ENCODE measurements at places on chromosomes 12 and 14. TPM values are rescaled to one million over a fixed set of nuclear protein-coding genes. Genes with fewer than 3 reads are reported as not detected.

CLEC7A gene
- 0.67 TPM for total RNA-seq

COQ10A gene
- 76.3 TPM for total RNA-seq

DNA sequence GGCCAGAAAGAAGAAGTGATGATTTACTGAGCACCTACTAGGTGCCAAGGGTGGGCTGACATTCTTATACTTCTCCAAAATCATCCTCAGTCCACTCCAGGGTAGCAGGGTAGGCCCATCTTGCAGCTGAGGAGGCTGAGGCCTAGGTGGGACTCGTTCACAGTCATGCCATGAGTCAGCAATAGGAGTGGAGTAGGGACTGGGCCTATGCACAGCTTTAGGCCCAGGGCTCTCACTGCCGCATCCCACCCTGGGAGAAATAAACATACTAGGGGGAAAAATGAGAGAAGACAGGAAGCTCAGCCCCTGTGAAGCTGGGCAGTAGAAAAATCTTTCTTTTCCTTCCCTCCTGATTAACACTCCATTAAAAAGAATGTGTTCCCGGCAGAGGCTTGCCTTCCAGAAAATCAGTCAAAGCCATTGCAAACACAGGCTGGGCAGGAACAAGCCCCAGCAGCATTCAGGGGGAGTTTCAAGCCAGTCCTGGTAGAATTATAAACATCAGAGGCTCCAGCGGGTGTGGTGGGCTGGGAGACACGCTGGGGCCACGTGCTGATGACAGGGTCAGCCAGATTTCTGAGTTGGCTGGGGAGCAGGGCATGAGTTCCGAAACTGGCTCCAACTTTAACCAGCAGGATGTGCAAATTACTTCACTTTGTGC, 1.8 kb downstream of the HSPB8 start:
- no peak for DNase-seq

- DNase-seq, result no peak
These were observed 6.4 kb upstream of the CD27 start for GRCh38 chr12:6438345-6438744.

DNA sequence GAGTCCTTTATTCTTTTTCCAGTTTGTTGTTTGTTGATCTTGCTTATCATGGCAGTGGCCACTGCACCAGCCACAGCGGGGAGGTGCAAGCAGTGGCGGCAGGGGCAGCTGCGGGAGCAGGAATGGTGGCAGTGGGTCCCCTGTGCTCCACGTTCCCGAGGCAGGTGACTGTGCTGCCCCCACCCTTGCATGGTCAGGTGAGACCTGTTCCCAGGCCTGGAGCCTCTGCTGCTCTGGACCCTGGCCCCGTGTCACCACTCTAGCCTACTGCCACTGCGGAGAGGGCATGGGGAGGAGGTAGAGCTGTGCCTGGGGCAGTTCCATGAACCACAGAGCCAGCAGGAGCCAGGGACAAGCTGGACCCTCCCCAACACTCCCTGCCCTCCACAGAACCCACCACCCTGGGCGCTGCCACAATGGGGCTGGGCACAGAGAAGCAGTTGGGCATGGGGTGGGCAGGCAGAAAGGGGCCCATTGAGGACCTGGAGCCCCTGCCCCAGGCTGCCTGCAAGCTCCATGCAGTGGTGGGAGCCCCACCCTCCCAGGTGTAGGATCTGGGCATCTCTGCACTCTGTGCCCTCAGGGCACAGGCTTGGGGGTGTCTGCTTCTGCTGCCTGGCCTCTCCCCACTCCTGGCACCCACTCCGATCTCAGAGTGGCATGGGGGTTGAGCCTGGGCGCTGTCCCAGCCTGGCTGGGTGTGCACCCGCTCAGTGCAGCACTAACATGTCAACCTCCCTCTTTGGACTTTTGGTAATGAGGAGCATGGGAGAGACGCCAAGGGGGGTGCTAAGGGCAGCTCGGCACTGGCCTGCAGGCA, 23.1 kb upstream of the WDR20 start:
- no peak for DNase-seq

- no peak for DNase-seq
These were observed 111.1 kb downstream of the SINHCAF start for GRCh38 chr12:31214626-31215517.

ACTN1 gene
- total RNA-seq, result 0.74 TPM

DNA sequence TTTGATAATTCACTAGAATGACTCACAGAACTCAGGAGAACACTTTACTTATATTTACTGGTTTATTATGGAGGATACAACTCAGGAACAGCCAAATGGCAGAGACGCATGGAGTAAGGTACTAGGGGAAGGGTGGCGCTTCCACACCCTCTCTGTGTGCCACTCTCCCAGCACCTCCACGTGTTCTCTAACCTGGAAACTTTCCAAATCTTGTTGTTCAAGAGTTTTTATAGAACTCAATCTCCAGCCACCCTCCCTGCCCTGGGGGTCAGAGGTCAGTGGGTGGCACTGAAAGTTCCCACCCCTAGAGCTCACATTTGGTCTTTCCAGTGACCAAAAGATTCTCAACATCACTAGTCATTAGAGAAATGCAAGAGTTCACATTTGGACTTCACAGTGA, 13.2 kb downstream of the TRIM9 start:
- DNase-seq, result no peak

DNA sequence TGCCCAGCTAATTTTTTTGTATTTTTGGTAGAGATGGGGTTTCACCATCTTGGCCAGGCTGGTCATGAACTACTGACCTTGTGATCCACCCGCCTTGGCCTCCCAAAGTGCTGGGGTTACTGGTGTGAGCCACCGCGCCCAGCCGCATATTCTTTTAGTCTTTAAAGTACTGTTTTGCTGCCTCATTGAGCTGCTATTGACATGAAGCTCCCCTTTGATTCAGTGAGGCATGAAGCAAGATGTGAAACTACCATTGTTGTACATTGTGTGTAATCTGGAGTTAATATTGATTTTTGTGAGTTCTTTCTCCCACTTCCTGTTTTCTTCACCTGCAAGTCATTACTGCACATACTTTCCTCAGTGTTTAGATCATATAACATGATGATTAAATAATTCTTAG, 80.8 kb downstream of the MNAT1 start:
- peak; percentile 55 for DNase-seq

DNA sequence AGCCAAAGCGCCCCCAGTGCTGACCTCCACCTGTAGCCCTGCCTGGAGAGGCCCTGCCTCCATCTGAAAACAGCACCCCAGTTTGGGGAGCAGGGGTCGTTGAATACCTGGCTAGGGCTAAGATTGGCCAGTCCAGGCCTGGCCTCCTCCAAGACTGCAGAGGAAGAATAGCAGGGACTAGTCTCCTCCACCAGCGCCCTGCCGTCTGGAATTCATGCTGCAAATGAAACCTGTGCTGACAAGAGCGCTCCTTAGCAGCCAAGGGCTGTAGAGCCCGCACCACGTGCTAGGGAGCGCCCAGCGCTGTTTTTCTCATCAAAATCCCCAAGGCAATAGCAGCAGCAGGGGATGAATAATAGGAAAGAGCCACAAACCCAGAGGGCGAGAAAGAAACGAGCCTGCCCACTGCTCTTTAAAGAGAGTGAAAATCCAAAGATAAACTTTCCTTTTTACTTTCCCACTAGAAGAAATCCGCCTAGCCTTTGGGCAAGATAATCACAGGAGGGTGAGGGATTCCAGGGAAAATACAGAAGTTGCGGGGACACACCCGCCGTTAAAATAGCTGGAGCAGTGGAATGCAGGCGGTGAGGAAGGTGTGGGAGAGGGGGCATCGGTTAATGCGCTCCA, 3.3 kb downstream of the COL2A1 start:
- DNase-seq, result no peak

DNA sequence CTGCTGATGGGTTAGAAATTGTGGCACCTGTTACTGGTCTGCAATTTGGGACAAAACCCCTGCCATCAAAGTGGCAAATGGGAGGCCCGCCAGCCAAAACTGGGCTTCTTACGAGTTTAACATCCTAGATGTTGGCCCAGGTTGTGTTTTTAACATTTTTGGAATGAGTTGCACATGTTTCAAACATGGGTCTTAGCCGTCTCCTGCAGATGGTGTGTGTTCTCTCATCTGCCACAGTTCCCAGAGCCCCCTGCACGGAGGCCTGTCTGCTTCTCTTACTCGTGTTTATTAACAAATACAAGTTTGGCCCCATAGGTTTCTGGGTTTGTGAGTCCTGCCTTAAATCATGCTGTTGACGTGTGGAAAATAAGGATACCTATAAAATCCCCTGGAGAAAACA, 46.5 kb downstream of the CACNA2D4 start:
- no peak for DNase-seq

DNA sequence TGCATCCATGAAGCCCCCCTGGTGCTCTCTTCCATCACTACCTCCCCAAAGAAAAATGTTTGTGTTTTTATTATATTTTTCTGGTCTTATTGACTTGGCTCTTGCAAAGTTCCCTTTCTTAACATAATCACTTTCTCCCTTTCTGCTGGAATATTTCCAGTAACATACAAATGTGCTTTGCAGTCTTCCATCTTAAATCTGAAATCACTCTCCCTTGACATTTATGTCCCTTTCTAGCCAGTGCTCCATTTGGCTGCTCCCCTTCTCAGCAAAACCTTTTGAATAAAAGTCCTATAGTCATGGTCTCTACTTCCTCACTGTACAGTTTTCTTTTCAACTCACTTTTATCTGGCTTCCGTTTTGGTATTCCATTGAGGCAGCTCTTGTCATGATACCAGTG, 118.8 kb downstream of the SNAPC1 start:
- DNase-seq, result no peak

DNA sequence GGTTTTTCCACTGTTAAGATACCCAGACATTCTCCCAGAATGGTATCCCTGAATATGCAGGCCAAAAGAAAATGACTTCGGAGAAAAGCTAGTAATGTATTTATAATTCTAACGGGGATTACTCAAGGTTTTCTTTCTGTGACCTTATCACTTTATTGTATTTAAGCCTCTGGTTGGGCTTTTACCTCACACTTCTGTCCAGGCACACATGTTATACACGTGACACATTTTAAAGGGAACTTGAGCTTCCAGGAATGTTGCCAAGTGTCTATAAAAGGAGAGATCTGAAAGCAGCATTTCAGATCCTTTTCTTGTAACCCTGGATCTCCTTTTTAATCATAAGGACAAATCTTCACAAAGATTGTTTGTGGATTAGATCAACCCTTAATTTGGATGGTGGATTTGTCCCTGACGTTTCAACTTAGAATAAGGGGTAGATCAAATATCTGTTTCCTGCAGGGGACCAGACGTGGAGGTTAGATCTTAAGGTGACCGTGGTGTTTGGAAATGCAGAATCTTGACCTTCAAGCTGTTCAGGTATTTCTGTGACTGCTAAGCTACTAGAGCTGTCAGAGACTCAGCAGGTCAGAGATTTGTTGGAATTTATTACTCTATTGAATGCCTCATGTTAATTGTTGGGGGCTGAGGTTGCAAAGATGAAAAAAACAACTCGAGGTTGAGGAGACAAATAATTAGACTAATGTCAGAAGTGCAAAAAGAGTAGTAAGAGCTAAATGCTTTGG, 1.5 kb downstream of the CIPC start:
- DNase-seq, result no peak

GRCh38 chr14:101377069-101377468, 184.2 kb upstream of the DIO3 start:
- DNase-seq, result no peak

- DNase-seq, result no peak
These were observed 89.2 kb upstream of the HSPB8 start for GRCh38 chr12:119089380-119090013.

DNA sequence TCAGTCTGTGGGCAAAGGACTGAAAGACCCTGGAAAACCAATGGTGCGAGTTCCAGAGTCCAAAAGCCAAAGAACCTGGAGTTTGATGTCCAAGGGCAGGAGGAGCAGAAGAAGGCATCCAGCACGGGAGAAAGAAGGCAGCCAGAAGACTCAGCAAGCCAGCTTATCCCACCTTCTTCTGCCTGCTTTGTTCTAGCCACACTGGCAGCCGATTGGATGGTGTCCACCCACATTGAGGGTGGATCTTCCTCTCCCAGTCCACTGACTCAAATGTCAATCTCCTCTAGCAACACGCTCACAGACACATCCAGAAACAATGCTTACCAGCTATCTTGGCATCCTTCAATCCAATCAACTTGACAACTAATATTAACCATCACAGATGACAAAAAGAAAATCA, 57.2 kb upstream of the CAPRIN2 start:
- no peak for DNase-seq

CACNA1C gene
- total RNA-seq, result 0.10 TPM

TMEM260 gene
- total RNA-seq, result 33.9 TPM

B4GALNT3 gene
- total RNA-seq, result not detected

- DNase-seq, result no peak
These were observed 89.6 kb downstream of the DAAM1 start for GRCh38 chr14:59278111-59278510.

GPX2 gene
- total RNA-seq, result not detected

GRCh38 chr14:21525571-21525961, 580 bp downstream of the SALL2 start:
- no peak for DNase-seq

LTB4R gene
- 8.8 TPM for total RNA-seq

- no peak for DNase-seq
These were observed 1.1 kb upstream of the YY1 start for GRCh38 chr14:100237735-100238418.

DNA sequence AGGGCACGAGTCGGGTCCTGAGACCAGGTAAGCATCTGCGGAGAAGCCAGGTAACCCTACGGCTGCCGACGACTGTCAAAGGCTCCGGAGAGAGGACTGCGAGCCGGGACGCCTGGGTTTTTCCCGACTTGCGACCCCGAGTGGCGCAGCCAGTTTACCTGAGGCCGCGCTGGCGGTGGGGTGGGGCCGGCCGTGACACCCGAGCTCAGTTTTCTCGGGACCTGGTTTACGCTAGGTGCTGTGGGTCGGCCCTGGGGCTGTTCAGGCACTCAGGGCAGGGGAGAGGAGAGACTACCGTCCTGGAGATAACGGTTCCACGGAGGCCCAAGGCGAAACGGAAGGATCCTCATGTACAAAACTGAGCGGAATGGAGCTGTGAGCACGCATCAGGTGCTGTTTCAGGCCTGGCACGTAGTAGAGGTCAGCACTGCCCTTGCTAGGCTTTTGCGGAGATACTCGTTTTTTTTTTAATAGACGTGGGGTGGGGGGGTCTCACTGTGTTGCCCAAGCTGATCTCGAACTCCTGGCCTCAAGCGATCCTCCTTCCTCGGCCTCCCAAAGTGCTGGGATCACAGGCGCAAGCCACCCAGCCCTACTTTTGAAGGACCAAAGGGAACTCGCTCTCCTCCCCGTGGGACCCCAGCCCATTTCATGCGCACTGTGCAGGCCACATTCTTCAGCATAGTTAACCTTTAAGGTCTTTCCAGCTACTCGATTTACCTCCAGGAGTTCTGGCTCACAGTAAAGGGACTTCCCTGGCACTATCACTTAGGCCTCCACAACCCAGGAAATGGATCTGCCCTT, 471 bp downstream of the MTRFR start:
- DNase-seq, result peak; percentile 40

DPF3 gene
- total RNA-seq, result 3.7 TPM

GALNT16 gene
- total RNA-seq, result 3.3 TPM

- DNase-seq, result no peak
These were observed 58.5 kb downstream of the NIN start for GRCh38 chr14:50772412-50772811.

- DNase-seq, result peak; percentile 62
These were observed 15.5 kb upstream of the KRR1 start for GRCh38 chr12:75526655-75527511.
